ENCODE measurements at places on chromosomes 16 and 17.

DNA sequence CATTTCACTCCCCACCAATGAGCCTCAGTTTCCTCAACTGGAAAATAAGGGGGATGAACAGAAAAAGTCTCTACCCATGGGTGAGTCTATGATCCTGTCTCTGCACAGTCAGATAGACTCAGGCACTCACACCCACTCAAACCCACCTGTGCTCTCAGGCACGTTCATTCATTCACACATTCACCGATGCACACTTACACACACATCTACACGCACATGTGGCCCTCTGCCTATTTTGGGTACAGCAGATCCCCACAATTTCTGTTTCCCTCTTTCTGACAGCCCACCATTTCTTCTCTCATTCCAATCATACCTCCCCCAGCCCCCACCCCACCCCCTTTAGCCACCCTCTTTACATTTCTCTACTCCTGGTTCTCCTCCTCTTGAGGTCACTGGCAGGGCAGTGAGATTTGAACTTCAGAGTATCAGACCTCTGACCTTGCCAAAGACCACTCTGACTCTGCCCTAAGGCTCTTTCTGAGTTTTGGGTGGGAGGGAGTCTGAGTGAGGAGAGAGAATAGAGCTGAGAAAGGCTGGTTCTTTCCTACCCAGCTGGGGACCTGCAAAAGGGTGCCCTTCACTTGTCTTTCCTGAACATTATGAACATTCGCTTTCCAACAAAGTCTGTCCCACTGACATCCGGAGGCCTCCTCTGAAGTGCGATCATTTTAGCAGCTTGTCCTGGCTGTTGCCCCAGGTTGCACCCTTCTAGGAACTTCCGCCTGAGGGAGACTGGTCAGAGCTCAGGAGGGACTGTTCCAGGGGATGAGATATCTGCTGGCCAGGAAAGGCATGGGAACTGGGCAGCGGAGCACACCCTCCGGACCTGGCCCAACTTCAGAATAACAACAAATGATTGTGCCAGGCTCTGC is 10.1 kb upstream of the COL1A1 start:
- DNase-seq, result peak; percentile 35

DNA sequence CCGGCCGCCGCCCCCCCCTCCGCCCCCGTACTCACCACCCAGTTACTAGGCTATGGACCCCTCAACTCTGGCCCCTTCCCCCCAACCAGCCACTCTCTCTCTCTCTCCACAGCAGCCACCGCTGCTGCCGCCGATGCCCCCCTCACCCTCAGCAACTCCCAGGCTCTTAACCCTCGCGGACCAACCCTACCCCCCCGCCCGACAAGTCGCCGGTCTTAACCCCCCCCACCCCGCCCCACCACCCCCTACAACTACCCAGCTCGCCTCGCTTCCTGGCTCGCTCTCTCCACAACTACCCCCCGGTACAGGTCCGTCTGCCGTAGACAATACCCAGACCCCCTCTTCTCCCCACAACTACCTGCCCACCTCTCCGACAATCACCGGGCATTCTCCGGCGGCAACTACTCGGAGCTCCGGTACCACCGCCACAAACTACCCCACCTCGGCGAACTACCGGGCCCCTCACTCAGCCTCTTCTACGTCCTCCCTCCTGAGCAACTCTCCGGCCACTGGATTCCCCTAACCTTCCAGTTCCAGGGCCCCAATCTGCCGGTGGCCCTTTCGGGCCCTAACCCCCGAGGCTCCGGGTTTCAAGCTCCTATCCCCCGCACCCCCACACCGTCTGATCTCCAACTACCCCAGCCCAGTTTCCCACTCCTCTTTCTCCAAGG is 702 bp downstream of the PHF23 start:
- no peak for DNase-seq

GRCh38 chr17:76199469-76199868 is 40.8 kb downstream of the RNF157 start:
- no peak for DNase-seq

GRCh38 chr16:17056666-17057065 is 414.1 kb downstream of the XYLT1 start:
- DNase-seq, result no peak

DNA sequence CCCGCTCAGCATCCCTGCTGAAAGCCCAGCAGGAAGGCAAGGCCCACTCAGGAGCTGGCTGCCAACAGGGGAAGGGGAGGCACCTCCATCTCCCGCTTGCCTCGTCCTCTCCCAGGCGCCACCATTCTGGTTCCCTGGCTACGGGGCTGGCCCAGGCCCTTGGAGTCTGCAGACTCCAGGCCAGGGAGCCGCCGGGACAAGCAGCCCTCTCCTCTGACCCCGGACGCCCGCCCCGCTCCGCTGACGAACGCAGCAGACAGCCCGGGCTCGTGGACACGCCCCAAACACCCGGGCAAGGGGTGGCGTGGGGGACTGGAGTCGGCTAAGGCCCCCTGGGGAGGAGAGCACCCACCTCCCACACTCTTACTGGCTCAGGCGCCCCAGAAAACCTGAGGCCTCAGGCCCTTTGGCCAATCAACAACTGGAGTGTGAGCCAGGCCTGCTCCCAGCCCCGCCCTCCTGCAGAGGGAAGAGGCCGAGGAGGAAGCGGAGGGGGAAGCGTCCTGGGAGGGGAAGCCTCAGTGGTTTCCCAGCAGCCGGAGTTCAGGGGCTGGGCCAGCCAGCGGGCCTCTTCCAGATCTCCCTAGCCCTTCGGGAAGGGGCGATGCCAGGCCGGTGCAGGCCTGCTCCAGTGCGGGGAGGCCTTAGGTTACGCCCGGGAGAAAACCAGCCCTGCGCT is 4.2 kb downstream of the MNT start:
- peak; percentile 81 for DNase-seq

- no peak for DNase-seq
These were observed 34.9 kb downstream of the TOM1L2 start for GRCh38 chr17:17937201-17937853.

DNA sequence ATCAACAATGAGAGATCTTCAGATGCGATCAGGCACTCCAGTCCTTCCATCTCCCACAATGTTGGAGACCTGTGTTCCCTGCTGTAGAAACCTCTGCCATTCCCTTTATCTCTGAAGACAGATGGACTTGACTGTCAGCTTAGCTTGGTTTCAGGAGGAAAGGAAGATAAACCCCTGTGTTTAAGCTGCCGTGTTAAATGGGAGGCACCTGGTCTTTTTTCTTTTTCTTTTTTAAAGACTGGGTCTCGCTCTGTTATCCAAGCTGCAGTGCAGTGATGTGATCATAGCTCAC is 63.1 kb downstream of the USP22 start:
- no peak for DNase-seq

DNA sequence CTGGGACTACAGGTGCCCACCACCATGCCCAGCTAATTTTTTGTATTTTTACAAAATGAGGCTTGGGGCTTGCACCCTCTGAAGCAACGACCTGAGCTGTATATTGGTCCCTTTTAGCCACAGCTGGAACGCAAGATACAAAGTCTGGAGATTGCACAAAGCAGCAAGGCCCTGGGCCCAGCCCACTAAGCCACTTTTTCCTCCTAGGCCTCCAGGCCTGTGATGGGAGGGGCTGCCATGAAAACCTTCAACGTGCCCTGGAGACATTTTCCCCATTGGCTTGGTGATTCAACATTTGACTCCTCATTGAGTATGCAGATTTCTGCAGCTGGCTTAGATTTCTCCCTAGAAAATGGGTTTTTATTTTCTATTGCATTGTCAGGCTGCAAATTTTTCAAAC is 69.2 kb downstream of the CYB561 start:
- DNase-seq, result no peak

- no peak for DNase-seq
These were observed 44.1 kb upstream of the SEC14L1 start for GRCh38 chr17:77096570-77097214.

GRCh38 chr17:16354585-16354984 is 1.3 kb upstream of the CENPV start:
- no peak for DNase-seq

DNA sequence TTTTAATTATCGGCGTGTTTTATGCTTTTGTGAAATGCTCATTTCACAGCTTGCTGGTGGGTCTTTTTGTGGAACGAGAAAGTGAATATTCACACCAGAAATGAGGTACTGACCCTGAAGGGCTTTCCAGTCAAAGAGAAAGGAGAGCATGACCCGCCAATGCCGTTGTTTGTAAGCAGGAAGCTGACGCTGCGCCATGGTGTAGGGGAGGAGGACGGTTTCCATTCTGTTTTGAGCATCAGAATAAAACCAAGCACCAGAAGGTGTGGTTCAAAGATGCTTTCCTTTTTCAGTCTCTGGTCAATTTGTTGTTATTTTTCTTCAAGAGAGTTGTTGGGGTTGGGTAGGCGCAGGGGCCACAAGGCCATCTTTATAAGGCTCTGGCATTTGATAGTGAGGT is 669.3 kb downstream of the WWOX start:
- DNase-seq, result no peak

DNA sequence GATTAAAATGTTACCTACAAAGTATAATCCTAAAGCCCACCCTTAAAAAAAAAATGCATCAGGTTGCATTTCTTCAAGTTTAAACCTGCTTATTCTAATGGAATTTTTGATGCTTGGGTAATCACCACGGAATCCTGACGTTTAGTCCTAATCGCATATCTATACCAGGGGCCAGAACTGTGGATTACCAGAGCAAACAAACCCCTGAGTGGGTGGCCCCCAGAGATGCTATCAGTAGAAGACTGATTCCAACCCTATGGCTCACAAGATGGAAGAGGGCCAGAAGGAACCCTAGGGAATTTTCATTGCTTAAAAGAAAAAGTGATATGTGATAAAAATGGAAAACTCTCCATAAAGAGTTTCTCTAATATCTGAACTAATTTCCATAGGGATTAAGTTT is 152.2 kb upstream of the NOG start:
- DNase-seq, result no peak

DNA sequence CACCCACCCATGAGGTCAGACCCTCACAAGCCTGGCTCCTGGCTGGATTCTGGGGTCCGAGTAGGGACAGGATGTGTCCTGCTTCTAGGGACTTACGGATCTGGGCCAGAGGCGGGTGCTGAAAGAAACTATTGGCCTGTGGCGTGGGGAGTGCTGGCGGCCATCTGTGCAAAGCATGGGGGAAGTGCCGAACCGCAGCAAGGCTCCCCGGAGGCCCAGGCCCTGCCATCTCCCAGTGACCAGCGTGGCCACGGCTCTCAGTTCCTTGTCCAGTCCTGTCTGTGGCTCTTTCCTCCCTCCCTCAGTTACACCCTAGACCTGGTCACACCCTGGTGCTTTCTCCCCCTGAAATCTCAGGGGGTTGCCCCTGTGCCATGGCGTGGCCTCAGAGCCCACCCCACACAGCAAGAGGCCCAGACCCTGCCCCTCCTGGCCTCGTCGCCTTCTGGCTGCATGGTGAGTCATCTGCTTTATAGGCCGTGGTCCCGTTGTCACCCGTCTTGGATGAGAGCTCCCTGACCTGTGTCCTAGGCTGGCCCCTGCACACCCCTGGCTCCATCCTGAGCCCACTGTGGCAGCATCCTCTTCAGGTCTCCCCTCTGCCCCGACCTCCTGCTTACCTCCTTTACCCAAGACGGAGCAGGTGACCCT is 54.5 kb downstream of the PRMT7 start:
- no peak for DNase-seq

- DNase-seq, result no peak
These were observed 2.6 kb downstream of the TRIM65 start for GRCh38 chr17:75894049-75894733.

- no peak for DNase-seq
These were observed 14.0 kb upstream of the STAC2 start for GRCh38 chr17:39239640-39240314.

DNA sequence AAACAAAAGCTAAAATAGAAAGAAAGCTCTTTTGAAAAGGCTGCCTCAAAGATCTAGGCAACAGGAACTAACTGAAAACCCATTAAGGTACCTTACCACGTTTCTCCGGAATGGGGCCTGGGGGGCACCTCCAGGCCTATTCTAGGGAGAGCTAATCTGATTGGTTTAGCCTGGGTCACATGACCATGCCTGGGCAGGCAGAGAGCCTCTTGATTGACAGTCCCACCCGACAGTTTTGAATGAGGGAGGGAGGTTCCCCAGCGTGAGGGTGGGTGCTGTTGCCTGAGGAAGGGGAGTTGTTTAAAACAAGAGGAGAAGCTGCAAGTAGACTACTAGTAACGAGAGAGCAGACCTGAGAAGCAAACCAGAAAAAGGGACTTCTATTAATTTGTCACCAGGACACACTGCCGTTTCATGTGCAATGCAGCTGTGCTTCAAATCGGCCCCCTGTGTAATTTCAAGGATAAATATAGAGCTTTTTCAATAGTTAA is 143.4 kb upstream of the HS3ST2 start:
- DNase-seq, result no peak

DNA sequence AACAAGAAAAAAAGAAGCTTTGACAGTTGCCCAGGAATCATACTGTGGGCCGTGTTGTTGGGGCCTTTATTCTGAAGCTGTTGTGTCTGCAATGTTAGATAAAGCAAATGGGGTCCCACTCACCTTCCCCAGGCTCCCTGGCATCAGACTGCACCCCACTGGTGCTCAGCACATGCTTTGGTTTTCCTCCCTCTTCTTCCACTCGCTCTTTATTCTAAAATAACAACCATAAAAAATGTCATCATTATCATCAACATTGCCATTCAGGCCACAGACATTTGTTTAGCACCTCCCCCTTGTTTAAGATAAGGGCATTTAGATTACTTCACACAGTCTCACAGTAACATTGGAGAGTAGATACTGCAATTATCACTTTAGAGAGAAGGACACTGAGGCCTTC is 8.2 kb downstream of the MYLK3 start:
- no peak for DNase-seq

- no peak for DNase-seq
These were observed 1.9 kb downstream of the GPR142 start for GRCh38 chr17:74369221-74369620.

DNA sequence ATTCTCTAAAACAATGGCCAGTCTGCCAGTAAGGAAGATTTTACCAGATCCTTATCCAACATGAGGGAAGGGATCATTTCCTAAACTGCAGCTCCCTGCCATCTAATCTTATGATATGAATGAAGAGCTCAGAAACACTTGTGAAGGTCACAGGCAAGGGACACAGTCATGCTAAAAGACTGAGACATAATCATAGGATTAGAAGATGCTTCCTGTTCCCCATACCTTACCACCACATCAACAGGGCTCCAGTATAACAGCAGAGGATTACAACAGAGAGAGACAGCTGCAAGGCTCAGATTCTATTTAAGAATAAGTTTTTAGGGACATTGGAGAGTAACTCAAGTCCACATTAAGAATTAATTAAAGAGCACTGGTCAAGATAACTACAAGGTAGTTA is 93.3 kb downstream of the BRIP1 start:
- DNase-seq, result no peak
